Stimulated activated CD8-positive, alpha-beta memory T cell treated with anti-CD3 and anti-CD28 coated beads, Interleukin-2, amount 100 ng/mL, for 1 hour (primary cell): ENCODE measurements at places on chromosomes 7 and 10.

GRCh38 chr7:139294241-139294640, 46.9 kb upstream of the FMC1 start:
- DNase-seq, result no peak

DNA sequence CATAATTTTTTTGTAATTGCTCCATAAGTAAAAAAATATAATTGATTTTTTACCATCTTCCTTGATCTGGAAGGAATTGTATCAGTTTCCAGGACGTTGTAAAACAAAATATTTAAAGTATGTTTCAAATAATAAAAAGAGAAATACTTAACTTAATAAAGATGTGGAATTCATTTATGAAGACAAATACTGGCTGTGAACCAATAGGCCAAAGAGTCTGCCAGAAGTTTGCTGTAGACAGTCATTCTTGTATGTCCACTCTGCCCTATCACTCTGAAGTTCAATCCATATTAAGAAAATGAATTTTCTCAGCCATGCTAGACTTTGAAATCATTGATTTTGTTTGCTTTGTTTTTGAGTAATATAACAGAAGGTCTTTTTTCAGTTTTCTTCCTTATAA, 256.4 kb downstream of the TRIL start:
- DNase-seq, result no peak

DNA sequence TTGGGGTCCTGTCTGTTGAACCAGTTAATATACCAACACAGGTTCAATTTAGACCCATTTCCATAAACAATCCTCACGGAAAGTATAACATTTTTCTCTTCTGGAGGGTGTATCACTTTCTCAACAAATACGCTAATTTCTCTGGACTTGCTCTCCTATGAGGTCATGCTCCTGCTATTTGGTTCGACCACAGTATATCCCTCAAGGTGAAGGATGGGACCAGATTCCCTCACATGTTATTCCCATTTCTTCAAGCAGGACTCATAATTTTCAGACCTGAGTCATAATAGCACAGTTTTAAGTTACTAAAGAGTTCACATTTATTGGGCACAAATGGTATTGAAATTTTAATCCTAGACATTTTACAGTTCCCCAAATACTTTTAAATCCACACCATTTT, 57.2 kb downstream of the ADAM12 start:
- no peak for DNase-seq

DNA sequence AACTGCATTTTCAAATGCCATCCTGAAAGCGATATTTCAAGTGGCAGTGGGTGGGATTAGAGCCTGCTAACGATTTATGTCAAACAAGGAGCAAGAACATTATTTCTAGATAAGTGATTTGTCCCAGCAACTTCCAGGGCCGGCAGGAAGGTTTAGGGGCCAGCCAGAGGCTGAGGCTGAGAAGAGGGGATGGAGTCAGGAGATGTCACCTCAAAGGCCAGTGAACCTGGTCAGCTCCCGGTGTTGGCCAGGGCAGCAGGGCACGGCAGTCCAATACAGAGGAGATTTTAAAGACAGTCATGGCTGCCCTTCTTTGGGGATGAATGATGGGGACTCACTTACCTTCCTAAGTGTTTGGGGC, 105.7 kb upstream of the PPIF start:
- DNase-seq, result no peak

GRCh38 chr10:102450374-102451104, 804 bp downstream of the C10orf95 start:
- peak; percentile 80 for DNase-seq

DNA sequence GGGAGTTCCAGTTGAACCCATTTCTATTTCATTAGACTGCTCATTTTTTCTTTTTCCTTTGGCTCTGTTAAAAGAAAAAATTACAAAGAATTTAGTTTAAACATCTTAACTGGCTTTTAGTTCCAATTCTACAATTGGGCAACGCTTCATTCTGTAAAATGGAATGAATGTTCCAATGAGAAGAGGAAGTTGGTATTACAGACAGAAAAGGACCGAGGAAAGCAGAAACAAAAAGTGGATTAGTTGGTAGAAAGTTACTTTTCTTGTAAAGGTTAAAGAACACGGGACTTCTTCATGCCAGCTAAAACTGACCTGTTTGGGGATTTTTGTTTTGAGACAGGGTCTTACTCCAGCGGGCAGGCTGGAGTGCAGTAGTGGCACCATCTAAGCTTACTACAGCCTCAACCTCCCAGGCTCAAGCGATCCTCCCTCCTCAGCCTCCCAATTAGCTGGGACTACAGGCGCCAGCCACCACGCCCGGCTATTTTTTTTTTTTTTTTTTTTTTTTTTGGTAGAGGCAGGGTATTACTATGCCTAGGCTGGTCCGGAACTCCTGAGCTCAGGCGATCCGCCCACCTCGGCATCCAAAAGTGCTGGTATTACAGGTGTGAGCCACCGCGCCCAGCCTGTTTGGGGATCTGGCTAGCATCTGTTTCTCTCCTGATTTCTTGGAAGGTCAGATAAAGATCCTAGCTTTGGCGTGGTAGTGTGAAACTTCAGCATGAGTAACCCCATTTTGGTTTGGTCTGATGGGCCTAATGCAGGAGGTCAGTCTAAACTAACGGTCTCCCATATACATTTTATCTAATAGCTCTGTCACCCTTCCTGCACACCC, 1.3 kb upstream of the VDAC2 start:
- DNase-seq, result no peak

DNA sequence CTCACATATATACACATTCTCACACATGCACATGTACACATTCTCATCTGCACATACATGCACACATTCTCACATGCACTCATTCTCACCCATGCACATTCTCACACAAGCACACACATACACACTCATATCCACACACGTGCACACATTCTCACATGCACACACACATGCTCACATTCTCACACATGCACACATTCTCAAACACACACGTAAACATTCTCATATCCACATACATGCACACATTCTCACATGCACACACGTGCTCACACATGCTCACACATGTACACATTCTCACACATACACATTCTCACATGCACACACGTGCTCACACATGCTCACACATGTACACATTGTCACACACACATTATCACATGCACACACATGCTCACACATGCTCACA, 260.6 kb downstream of the PTPRN2 start:
- no peak for DNase-seq
